T-cell (primary cell): ENCODE measurements at places on chromosomes 2 and 18. TPM values are rescaled to one million over a fixed set of nuclear protein-coding genes. Genes with fewer than 3 reads are reported as not detected.

ANKRD30B gene
- total RNA-seq, result not detected

GKN1 gene
- not detected for total RNA-seq

MREG gene
- 7.5 TPM for total RNA-seq

ALLC gene
- total RNA-seq, result not detected

NPAS2 gene
- 4.4 TPM for total RNA-seq

FMNL2 gene
- 0.86 TPM for total RNA-seq

ARHGEF4 gene
- total RNA-seq, result 5.3 TPM

TRMT61B gene
- 16.9 TPM for total RNA-seq

NDUFAF7 gene
- total RNA-seq, result 23.6 TPM

SGPP2 gene
- total RNA-seq, result 3.3 TPM

REG3A gene
- total RNA-seq, result not detected

DNA sequence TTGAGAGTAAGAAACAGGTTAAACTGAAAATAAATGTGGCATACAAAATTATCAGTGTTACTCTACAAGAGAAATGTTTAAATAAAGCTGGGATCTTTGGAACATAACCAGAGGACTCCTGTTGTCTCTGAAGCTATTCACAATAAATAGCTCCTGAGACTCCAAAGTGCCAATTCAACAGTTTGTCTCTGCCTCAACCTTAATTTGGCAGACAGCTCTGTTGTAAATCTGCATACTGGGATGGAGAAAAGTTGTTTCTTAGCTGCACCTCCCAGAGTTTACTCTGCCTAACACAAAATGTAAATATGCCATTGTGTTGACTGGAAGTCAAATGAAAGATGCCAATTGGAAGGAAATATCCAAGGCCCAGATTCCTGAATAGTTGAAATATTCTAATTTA lies 238.5 kb upstream of the EPHA4 start:
- DNase-seq, result no peak

DNA sequence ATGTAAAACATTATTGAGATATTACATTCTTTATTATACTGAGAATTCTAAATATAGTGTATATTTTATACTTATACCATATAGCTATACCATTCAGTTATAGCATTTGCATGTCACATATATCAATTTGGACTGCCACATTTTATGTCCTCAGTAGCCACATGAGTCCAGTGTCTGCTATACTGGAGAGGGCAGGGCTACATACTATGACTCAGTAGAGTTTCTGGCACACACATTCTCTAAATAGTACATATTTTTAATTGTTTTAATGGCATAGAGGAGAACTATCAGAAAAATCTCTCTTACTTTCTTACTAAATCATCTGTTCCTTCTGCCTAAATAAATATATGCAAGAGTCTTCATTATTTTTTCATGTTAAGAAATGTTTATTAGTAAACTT lies 55.4 kb upstream of the COL5A2 start:
- no peak for DNase-seq

GRCh38 chr2:75788154-75788553 lies 77.4 kb upstream of the GCFC2 start:
- DNase-seq, result no peak

DNA sequence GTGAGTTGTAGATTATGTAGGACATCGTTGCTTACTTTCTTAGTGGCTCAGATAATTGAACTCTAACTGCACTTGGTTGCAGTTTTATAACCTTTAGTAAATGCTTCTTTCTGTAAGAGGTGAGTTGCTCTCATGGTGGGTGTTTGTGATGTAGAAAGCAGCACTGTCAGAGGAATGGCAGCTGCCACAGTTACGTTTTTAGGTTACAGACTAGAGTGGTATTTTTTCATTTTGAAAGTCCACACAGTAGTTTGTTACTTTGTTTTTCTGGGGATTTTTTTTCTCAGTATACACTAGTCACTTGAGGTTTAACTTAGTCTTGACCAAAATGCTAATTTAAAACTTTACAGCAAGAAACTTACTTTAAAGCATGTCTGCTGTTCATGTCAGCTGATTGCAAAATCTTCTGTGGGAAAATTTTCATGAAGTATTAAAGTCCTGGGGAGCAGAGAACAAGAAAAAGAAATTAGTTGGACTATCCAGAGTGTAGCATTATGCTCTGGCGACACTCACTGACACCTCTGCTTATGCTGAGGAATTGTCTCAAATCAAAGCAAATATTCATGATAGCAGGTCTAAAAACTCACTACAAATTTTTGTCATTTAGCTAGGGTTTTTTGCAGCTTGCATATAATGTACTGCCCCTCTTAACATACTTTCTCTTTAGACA lies 14.8 kb downstream of the AFTPH start:
- DNase-seq, result no peak

DNA sequence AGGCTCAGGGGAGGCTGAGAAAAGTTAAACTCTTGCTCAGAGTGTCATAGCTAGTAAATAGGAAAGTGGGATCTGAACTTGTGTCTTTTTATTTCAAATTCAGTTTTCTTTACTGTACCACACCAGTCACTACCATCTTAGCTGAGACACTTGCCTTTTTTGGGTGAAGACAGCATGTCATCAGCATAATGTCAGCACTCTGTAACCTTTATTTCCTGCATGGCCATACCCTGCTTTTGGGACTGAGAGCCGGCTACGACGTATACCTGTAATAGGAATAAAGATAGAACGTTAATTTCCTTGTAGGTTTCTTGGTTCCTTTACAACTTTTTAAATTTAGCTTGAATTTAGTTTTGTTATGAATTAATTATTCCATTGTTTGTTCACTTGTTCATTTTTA lies 202.8 kb downstream of the BABAM2 start:
- no peak for DNase-seq

DNA sequence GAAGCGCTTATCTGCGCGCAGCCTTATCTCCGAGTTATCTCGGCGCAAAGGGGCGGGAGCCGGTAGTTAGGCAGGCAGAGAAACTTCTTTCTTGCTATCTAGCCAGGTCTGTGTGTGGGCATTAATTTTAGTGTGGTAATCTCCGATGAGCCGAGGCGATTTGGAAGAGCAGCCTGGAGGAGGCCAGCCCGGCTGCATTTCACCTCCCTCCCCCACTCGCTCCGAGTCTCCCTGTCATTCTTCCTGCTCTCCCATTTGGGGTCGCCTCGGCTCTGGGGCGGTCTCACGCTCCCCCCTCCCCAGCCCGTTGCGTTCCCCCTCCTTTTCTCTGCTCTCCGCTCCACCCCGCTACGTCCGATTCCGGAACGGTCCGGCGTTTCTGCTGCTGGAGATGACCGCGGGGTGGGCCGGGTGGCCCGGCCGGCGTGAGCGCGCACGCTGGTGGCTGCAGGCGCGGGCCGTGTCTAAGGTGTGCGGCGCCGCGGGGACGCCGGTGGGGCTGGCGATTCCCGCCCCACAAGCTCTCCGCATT lies 566 bp downstream of the GATA6 start:
- DNase-seq, result no peak

DNA sequence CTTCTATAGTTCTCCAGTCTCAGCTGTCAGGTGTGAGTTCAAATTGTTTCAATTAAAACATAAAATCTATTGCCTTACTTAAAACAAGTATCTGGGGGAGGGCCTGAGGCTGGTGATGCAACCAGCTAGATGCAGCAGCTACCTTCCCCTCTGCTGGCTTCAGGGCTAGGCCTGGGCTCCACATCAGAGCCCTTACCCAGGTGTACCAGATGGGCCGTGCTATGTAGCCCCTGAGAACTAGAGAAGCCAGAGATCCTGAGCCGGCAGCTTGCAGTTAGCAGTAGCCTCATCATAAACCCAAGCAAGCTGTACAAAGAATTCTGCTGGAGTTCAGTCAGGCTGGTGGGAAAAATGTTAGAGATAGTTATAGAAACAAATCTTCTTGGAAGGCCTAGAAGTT lies 97.7 kb upstream of the ACAA2 start:
- no peak for DNase-seq

DNA sequence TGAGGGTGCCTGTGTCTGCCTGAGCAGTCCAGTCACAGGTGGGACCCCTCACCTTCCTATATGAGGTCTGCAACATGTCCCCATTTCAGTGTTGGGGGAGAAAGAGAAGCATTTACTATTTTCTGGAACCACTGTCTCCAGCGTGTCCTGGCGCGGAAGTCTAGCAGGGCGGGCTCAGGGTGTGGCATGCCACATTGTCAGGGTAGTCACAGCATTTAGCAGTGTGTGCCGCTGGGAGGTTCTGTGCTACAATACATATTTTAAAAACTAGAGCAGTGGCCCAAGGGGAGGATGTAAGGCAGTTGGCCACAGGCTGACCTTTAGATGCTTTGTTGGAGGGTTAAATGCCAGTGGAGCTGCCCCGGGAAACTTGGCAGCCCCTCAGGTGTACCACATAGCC lies 12.5 kb downstream of the UBE2F start:
- DNase-seq, result no peak

- no peak for DNase-seq
Measured at GRCh38 chr18:23636071-23636399, 26.7 kb downstream of the ANKRD29 start.

GRCh38 chr2:54428108-54428831 lies 27.9 kb upstream of the SPTBN1 start:
- DNase-seq, result no peak

- no peak for DNase-seq
Measured at GRCh38 chr2:39000552-39000951, 110.9 kb downstream of the ARHGEF33 start.

GRCh38 chr2:239846789-239847676 lies 178.1 kb downstream of the NDUFA10 start:
- no peak for DNase-seq

- DNase-seq, result no peak
Measured at GRCh38 chr2:54834721-54835120, 111.3 kb downstream of the EML6 start.

GRCh38 chr2:62547854-62548253 lies 41.9 kb upstream of the TMEM17 start:
- DNase-seq, result no peak

DNA sequence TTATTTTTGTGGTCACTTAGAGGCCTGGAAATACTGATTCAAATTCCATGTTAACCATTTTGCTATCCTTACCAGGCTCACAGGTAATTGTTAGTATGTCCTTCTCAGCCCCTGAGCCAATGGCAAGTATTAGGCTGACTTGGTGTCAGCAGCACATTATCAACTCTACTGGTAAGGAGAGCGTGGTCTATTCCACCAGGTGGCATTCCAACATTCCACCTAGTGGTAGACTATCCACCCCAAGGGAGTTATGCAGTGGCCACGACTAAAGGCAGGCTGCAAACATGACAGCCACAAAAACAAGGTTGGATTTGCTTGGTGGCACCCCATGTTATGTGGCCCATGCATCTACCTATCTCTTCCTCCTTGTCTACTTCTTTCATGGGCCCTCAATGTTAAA lies 31.8 kb upstream of the GCC2 start:
- no peak for DNase-seq

DNA sequence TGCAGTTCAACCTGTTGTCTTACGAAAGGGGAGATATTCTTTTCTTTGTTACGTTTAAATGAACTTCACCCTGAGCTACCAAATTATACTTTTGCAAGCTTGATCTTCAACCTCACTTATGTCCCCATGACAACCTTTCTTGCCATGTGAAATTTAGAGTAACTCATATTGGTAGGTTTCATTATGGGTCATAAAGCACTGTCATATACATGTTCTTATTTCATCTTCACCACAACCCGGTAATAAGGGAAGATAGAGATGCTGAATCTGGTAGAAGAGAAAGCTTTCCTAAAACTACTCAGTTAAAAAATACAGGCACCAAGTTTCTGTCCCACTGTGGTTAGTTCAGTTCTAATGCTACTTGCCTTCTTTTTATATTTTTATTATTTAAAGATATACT lies 208.5 kb upstream of the NRP2 start:
- no peak for DNase-seq

GRCh38 chr2:70886541-70886987 lies 49.1 kb upstream of the ATP6V1B1 start:
- DNase-seq, result no peak

DNA sequence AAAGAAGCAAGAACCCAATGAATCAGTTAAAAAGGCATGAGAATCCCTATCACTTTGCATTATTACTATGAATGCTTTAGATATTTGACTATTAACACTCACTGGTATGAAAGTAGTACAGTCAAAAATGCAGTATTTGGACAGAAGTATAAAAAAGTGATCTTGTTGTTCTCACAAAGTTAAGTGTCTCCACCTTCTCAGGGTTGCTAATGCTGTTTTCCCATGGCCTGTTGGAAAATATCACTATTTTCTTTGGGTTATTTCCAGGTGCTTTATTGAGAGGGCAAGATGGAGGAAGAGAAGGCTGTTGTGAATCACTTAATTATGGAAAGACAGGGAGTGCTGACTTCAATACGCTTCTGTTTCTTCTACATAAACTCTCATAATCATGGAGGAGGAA lies 13.6 kb upstream of the CREB1 start:
- no peak for DNase-seq

- DNase-seq, result no peak
Measured at GRCh38 chr18:79598633-79599175, 80.9 kb upstream of the CTDP1 start.

GRCh38 chr2:70258532-70258875 lies 567 bp downstream of the PCYOX1 start:
- DNase-seq, result no peak

GRCh38 chr2:198254536-198255090 lies 450.2 kb downstream of the PLCL1 start:
- DNase-seq, result no peak
